ENCODE measurements at places on chromosomes 5 and 9. TPM values are rescaled to one million over a fixed set of nuclear protein-coding genes. Genes with fewer than 3 reads are reported as not detected.

Gene OTULINL
- 10.6 TPM for total RNA-seq

Gene ZNF483
- total RNA-seq = 1.8 TPM

Gene PCDHGA10
- 4.8 TPM for total RNA-seq

Gene GABRA6
- not detected for total RNA-seq

Gene PCDHB12
- total RNA-seq = 1.6 TPM

Data from heart left ventricle (tissue), 16 donors.